ENCODE measurements at places on chromosomes 4 and X.

DNA sequence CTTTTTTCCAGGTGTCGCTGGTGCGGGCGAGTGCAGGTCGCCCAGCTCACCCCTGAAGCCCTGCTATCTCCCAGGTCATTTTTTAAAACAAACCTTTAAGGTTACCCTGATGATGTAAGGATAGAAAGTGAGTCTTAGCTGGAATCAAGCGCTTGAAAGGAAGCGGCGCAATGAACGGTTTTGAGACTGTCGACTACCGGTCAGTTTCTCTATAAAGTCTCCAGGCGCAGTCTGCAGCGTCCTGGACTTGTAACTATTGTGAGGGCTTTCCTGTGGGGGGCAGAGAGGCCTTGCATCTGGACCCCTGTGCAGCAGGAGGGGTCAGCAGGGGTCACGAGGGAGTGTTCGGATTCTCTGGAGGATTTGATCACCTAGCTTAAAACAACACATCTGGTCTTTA is 1.6 kb downstream of the KIT start:
- no peak for DNase-seq

- no peak for DNase-seq
Measured at GRCh38 chr4:141926406-141926805, 290.0 kb downstream of the IL15 start.

DNA sequence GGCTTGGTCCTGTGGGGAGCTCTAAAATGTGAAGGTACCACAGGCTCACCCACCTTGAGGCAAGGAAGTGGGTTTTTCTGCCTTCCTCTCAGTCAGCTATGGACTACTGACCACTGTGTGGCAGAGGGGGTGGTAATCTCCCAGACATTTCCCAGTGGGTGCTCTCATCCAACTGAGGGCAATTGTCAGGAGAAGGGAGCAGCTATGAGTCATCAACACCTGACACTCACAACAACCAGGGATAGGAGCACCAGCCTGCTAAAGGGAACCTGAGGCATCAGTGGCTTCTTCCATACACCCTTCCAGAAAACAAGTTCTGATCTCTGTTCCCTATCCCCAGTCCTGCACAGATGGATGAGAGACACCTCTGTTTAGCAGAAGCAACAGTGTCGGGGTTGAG is 468.8 kb downstream of the BCOR start:
- DNase-seq: no peak

DNA sequence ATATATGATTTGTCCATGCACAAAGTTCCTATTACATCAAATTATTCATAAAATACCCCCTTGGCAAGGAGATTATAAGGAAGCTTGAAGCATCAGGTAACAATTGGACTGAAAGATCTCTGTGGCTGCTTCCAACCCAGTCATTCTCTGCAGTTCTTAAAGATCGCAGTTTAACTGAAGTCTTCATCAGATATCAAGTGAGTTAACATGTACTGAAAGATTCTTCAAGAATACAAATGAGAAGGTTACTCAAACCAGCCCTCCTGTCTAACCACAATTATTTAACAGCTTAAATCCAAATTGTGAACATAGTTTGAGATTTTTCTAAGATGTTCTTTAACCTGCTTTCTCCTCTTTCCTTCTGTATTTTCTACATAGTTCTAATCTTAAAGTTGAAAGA is 56.1 kb downstream of the SLC10A7 start:
- DNase-seq: no peak

Measured in Karpas-422 (cell line).